ENCODE measurements at places on chromosomes 1 and 21.
A peak's percentile ranks its signal among the peaks of the same experiment; 100 is the strongest.

GRCh38 chr1:156480016-156480370 is 20.6 kb downstream of the MEF2D start:
- no peak for DNase-seq

DNA sequence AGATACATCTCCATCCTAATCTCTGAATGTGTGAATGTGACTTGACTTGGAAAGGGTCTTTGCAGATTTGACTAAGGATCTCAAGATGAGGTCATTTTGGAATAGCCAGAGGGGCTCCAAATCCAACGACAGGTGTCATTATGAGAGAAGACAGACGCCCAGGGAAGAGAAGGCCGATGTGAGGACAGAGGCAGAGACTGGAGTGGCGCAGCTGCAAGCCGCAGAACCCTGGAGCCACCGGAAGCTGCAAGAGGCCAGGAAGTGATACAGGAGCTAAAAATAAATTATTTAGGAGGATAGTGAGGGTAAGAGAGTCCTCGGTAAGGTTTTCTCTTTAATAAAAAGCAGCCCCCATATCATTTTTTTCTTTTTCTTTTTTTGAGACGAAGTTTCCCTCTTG is 9.7 kb upstream of the AADACL4 start:
- no peak for DNase-seq

DNA sequence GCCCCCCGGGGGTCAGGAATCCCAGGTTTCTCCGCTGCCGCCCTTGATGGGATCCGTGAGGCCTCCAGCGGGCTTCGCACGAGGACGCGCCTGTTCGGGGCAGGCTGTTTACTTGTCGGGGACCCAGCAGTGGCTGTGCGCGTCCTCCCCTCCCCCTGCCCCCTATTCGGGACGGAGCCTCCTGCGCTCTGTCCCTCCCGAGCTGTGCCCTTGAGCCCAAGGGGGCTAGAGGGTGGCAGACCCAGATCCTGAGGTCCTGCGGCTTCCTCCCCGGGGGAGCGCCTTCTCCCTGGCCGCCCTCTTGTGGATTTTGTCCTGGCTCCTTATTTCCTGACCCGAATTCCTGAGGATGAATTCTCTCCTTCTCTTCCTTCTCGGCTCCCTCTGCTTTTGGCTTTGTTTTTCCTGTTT is 38.4 kb downstream of the PIK3CD start:
- DNase-seq: peak; percentile 62

- no peak for DNase-seq
Measured at GRCh38 chr1:118890851-118891384, 97.2 kb downstream of the TBX15 start.

DNA sequence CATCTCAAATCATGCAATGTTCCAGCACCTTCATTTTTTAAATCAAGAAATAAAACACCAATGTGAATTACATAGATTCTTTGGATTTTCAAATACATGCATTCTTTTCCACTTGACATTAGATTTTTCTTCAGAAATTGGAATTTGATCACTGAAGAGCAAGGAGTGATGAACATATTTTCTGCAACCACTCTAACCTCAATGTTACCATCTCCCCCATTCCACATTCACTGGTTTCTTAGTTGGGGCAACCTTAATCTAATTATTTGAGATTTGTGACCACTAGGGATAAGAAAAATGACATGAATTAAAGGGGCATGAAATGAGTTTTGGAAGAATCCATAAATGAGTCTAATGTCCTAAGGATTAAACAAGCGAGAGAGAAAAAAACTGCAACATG is 168.7 kb upstream of the NR5A2 start:
- DNase-seq: no peak

DNA sequence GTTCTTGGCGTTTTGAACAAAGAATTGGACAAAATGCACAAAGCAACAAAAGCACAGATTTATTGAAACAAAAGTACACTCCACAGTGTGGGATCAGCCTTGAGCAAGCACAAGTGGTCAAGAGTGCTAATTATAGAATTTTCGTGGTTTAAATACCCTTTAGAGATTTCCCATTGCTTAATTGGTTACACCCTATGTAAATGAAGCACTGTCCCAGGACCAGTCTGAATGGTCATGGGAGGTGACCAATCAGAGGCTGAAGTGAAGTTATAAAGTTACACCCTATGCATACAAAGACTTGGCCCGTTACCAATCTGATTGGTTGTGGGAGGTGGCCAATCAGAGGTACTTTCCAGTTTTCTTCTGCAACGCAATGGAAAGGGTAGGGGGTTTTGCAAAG is 223.6 kb downstream of the CENPF start:
- DNase-seq: no peak

DNA sequence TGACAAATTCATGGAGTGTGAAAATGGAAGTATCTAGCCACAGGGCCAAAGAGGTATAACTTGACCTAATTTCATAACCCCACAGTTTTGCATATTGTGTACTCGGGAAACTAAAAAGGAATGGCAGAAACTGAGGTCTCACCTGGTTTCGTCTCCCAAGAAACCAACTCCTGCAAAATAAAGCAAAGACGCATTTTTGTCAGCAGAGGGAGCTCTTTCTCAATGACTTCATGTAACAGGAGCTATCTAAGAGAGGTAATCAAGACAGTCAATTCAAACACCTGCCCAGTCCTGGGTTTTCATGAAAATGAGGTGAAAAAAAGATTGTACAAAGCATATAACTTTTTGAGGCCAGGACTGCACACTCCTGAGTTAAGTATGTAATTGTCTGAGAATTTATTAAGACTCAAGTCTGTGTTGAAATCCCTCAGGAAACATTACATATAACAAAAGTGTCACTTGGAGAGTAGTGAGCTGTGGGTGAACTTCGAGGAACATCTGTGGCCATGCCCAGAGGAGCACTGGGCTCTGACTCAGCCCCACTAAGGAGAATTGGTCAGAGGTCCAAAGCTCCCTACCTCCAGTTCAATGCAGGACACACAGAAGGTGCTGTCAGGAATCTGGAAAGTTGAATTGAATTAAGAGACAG is 17.6 kb downstream of the FCRL4 start:
- peak; percentile 64 for DNase-seq

DNA sequence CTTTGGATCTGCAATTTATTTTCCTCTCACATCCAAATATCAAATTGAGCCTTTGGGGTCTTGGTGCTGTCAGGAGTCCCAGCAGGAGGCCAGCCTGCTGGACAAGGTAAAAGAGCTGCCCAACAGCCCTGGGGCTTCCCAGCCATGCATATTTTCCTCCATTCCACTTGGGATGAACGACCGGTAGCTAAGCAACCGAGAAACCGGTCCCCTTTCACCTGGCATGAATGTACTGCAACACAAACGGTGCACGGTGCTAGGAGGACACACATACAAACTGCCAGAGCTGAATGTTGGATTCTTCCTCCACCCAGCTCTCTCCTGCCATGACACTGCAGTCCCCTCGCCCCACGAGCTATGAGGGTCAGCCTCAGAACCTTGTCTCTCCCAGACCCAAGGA is 42.7 kb downstream of the BCAR3 start:
- peak; percentile 64 for DNase-seq

- DNase-seq: no peak
Measured at GRCh38 chr1:168887381-168887780, 158.4 kb upstream of the DPT start.

DNA sequence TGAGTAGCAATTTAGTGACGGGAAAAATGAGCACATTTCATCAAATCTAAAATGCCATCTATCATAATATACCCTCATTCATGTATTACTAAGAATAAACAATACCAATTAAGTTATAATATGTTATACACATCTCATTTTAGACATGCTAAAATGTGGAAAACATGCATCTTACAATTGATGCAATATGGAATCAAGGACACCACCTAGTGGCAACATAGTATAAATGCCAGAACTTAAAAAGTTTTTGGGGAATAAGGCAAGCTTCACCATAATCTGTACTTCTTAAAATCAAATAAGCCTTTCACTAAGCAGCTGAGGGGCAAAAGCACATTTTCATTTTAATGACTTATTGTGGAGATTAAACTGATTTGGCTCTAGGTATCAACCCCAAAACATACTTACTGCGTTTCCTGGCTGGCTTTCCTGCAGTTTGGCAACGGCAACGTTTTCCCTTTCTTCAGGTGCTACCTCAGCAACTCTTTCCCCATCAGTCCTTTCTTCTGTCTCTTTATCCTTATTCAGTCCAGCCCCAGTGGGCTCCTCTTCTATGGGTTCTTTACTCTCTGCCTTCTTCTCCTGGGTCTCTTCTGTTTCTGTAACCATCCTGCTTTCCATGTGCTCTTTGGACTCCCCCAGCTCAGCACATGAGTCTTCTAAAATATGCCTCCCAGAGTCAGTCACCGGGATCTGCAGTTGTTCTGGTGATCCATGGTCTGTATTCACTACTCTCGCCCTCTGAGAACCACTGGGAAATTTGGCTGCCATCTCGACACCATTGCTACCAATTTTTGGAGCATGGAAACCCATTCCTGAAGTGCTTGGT is 11.4 kb downstream of the SDE2 start:
- DNase-seq: no peak

- peak; percentile 78 for DNase-seq
Measured at GRCh38 chr1:204455063-204455830, 39.4 kb downstream of the PIK3C2B start.

- no peak for DNase-seq
Measured at GRCh38 chr1:27090911-27091310, 64.0 kb downstream of the SLC9A1 start.

DNA sequence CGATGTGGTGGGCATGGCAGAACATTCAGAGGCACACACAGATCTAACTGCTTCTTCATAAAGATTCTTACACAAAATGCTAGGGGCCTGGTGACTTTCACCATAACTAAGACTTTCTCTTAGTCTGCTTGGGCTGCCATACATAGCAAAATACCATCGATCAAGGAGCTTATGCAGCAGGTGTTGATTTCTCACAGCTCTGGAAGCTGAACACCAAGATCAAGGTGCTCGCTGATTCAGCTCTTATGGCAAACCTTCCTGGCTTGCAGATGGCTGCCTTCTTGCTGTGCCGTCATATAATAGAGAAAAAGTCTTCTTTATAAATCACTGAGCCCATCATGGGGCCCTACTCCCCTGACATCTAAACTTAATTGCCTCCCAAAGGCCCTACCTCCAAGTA is 487.3 kb downstream of the AJAP1 start:
- DNase-seq: no peak

GRCh38 chr1:225409051-225409450 is 18.8 kb downstream of the LBR start:
- no peak for DNase-seq

DNA sequence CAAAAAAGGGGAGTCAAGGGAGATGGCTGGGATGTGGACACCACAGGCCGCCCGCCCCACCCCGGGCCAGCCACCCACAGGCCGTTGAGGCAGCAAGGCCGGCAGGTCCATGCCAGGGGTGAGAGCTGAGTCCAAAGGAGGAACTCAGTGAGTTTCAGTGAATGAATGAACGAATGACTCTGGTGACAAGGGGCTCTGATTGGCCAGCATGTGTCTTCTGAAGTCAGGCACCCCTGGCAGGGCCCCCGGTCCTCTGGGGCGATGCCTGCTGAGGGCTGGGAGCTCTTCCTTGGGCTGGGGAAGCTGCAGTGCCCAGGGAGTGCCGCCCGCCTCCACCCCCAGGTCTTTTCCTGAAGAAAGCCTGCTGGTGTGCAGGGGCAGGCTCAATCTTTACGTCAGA is 236.1 kb upstream of the VAMP3 start:
- DNase-seq: no peak

- DNase-seq: no peak
Measured at GRCh38 chr1:61098333-61098732, 16.0 kb downstream of the NFIA start.

- DNase-seq: no peak
Measured at GRCh38 chr21:41016472-41016871, 151.5 kb upstream of the BACE2 start.

- DNase-seq: no peak
Measured at GRCh38 chr21:44780767-44781459, 20.7 kb downstream of the UBE2G2 start.

- no peak for DNase-seq
Measured at GRCh38 chr1:159089184-159089791, 12.7 kb upstream of the AIM2 start.

GRCh38 chr1:112704391-112704933 is 2.5 kb downstream of the RHOC start:
- no peak for DNase-seq

DNA sequence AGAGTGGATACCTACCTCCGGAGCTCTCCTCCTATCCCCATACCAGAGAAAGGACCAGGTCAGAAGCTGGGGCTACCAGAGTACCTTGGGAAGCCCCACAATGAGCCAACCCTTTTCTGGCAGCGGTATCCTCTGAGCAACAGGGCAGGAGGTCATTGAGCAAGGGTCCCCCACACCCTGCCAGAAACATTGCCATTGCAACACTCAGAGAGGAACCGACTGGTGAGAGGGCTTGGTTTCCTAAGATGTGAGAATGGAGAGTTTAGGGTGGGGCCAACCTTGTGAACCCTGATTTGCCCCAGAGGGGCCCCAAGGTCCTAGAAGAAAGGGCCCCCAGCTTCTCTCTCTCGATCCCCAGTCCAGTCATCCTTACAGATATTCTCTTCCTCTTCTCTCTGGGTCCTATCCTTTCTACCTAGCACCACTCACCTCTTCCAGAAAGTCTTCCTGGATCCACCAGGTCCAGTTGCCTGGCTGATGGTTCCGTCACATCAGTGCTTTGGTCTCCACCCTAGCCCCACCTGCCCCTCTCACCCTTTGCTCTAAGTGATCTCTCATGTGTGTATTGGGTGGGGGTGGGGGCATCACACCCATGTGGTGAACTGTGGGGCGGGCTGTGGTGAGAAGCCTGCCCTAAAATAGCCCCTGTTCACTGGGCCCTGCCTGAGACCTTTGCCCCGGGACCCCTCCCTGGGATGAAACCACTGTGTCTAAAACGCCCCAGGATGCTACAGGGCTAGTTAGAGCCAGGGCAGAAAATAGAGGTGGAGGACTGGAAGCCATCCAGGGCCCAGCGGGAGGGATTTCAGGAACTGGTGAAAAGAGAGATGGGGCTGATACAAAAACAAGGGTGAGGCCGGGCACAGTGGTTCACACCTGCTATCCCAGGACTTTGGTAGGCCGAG is 8.7 kb downstream of the FGR start:
- no peak for DNase-seq

GRCh38 chr1:203362720-203363025 is 11.8 kb upstream of the FMOD start:
- DNase-seq: no peak

DNA sequence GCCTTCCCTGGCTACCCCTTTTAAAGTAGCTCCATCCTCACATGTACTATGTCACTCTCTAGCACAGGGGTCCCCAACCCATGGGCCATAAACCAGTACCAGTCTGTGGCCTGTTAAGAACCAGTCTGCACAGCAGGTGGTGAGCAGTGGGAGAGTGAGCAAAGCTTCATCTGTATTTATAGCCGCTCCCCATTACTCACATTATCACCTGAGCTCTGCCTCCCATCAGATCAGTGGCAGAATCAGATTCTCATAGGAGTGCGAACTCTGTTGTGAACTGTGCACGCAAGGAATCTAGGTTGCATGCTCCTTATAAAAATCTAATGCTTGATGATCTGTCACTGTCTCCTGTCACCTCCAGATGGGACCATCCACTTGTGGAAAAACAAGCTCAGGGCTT is 116.6 kb upstream of the FOXD3 start:
- DNase-seq: no peak

Measured in H9 (cell line).